ENCODE measurements at places on chromosomes 2 and 18.

GRCh38 chr2:2657121-2657962, 326.3 kb upstream of the MYT1L start:
- no peak for DNase-seq

GRCh38 chr2:223050188-223050587, 1.8 kb upstream of the KCNE4 start:
- no peak for DNase-seq

DNA sequence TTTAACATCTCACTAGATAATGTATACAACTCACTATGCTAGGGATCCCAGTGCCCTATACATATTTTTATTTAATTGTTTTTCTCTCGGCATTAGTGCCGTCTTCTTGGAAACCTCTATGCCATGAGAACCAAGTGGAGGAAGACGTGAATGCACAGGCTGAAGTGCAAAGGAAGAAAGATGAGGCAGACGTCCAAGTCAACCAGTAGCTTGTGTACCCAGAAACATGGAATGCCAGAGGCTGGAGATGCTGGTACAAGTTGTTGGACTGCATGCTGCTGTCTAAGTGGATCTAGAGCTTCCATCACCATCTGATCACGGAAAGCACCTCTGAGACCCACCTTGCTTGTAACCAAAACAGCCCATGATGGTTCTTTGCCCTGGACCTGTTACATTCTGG, 12.5 kb upstream of the GEMIN6 start:
- DNase-seq, result no peak

DNA sequence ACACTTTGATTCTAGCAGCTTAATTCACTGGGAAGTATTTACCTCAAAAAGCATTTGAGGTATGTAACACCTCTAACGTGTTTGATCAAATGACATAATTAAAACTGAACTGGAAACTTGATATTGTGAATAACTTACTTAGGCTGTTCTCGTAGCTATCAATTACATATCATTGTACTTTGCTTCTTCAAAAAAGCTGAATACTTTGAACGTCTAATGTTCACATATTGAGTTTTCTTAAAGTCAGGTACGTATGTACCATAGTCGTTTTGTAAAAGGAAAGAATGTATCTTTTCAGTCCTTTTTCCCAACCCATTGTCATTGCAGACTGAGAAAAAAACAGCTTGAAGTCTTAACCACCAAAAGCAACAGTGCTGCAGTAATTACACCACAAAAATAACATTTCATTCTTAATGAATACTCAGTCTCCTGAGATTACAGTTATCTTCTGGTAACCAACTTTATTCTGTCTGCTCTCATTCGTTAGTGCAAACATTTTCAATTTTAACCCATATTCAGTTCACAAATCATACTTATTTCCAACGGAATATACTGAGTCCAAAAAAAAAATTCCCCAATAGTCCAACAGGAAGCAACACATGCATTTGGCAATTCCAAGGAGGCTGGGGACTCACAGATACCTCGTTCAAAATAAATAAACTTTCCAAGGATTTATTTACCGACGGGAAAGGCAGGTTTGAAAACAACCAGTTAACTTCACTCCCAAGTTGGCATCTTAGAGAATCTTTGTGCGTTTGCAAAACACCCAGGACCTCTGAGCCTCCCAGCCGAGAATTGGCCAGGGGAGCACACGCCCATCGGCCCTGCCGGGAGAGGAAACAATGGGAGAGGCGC, 1.1 kb downstream of the CHN1 start:
- DNase-seq, result no peak

DNA sequence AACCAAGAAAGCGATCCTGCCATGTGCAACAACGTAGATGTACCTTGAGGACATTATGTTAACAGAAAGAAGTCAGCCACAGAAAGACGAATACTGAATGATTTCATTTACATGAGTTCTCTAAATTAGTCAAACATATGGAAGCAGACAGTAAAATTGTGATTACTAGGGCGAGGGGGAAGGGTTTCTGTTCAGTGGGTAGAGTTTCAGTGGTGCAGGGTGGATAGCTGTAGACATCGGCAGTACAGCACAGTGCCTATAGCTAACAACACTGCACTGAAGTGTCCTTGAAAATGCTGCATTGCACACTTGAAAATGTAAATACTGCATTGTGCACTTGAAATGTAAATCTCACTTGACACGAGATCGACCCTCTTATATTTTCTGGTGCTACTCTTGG, 275.3 kb downstream of the GALR1 start:
- DNase-seq, result no peak

- DNase-seq, result no peak
These were observed 73.3 kb downstream of the NAB1 start for GRCh38 chr2:190722061-190722759.

GRCh38 chr18:55406451-55406991, 181.5 kb downstream of the TCF4 start:
- DNase-seq, result no peak

DNA sequence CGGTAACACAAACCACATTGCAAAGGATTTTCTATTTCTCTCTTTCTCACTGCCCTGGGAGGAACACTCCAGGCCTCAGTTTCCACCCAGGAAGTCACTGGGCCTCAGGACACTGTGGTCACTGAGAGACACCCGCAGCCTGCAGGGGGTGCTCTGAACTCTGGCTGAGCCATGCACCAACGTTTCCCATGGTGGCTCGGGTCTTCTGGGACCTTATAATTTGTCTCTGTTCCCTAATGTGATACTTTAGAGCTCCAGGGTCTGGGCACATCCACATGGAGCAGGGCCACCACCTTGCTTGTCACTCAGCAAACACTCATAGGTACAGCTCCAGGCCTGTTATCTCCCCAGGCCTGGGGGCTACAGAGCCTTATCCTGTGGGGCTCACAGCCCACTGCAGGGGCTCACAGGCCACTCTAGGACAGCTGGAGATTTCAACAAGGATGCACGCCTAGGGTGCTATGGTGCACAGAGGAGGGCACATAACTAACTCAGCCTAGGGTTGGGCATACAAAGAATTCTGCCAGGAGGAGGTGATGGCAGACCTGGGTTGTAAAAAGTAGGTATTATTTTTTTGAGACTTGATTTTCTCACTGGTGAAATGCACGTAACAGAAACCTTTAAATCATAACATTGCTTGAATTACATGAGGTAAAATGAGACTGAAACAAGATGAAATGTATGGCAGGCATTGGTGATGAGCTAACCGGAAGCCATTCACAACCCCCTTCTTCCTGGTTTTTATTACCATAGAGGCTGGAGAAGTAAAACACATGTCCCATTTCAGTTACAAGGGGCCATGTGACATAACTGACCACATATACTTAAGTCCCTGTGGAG, 3.0 kb upstream of the HS1BP3 start:
- no peak for DNase-seq

- no peak for DNase-seq
These were observed 38.6 kb downstream of the AGFG1 start for GRCh38 chr2:227510620-227510958.

- no peak for DNase-seq
These were observed 1345.1 kb downstream of the SUCLG1 start for GRCh38 chr2:83113953-83114352.

- no peak for DNase-seq
These were observed 22.5 kb upstream of the TXNDC2 start for GRCh38 chr18:9863282-9863681.

GRCh38 chr2:230960026-230960425, 35.0 kb upstream of the GPR55 start:
- DNase-seq, result no peak

DNA sequence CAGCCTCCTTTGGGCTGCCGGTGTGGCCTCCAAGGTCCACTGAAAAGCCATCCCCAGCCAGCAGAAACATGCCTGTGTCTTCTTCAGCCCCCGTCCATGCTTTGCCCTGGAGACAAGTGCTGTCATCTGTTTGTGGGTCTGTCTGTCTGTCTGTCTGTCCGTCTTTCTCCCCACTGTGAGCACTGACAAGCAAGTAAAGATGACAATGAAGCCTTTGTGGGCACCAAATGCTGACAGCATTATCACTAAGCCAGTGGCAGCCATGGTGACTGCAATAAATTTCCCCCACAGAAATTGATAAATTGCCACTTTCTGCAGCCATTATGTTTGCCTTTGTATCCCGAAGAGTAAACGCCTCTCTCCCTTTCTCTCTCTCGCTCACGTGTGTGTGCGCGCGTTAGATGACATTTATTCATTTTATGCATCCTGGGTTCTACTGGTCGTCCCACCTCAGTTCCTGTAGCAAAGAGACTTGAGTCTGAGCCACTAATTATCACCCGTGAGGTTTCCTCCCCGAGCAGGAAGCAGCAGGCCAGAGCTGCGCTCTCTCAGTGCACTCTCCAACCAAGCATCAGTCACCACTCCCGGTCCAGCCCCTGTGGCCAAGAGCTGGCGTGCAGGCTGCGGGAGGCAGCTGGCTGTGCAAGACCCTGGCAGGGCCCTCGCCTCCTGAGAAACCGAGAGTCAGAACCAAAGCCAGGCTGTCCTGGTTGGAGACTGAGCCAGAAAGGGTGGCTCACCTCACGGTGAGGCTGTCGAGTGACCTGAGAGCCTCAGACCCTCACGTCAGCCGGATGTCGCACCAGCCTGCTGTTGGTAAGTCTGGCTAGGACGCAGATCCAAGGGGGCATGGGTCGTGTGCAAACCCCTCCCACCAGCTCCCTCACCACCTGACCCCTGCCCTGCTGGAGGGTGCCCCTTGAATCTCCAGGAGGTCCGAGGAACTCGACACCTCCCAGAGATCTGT, 6.9 kb downstream of the STEAP3 start:
- no peak for DNase-seq

DNA sequence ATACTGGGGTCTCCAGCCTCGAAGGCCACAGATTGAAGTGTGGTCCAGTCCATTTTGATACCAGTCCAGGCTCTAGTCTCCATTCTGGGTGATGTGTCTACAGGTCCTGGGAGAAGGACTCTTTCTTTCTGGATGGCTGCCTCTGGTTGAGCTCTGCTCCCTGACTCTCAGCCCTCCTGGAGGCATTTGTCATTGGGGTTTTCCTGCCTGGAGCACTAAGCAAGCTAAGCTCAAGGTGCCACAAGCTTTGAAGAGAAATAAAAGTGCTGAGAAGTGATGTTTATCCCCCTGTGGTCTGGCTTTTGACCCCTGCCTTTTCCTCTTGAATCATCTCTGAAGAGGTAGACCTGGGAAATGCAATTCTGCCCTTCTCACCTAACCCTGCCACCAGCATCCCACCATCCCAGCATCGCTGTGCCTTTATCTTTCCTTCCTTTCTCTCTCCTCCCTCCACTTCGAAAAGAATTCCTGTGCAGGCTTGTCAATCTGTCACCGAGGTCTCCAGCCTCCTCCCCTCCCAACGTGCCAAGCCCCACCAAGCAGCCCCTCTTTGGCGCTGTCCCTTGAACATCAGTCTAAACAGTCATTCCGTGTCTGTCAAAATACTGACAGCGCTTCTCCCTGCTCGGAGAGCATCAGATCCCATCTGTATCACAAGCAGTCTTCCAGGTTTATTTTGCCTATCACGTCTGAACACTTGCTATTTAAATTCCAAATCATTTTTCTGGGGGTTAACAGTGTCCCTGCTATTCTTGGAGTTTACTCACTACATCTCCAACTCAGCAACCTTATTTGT, 334.6 kb upstream of the SLC14A2 start:
- DNase-seq, result no peak

GRCh38 chr2:215396595-215397313, 39.1 kb downstream of the FN1 start:
- DNase-seq, result no peak

GRCh38 chr2:174395969-174396630, 570 bp downstream of the SCRN3 start:
- DNase-seq, result no peak

- no peak for DNase-seq
These were observed 10.7 kb upstream of the ADCY3 start for GRCh38 chr2:24930768-24931167.

- DNase-seq, result no peak
These were observed 27.5 kb downstream of the COA5 start for GRCh38 chr2:98580656-98581284.

GRCh38 chr2:102172745-102173144, 14.1 kb upstream of the IL1RL2 start:
- DNase-seq, result no peak

DNA sequence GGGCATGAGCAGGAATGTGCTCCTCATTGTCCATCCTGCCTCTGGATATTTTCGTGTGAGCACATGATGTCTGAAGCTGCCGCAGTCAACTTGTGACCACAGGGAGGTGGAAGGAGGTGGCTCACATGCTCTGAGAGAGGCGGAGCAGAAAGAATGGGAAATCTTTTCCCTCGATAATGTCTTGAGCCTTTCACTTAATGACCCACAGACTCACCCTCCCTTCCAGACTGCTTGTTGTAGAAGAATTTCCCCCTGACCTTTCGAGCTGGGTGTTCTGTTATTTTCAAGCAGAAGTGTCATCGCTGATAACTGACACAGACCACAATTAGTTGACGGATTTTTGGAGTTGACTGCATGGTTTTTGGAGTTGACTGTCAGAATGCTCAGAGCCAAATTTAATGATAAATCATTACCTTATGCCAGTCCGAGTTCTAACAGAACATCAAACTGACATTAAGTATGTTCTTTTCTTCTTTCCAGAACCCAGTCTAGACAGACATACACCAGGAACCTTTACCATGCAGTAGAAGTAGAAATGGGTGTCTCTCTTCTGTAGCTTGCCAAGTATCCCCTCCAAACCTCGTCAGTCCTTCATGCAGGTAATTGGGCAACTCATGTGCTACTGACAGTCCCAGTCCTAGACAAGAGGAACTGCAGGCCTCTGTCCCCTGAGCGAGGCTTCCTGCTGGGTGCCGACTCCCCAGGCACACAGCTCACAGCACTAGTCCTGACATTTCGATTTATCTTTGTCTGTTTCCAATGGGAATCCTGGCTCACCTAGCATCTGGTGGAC, 29.4 kb upstream of the RTTN start:
- DNase-seq, result no peak

DNA sequence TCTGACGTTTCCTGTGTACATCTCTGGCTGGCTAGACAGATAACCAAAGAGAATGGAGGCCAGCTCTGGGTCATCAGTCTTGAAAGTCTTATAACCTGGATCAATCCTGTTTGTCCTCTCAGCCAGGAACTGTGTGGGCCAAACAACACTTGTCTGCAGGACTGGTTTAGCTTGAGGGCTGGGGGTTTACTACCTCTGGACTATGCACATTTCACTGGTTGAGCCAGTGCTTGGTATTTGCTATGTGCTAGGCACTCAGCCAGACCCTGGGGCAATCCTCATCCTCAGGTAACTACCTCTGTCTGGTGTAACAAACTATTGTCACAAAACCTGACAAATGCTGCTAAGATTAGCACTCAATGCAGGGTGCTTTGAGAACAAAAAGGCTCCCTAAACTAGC, 169.7 kb downstream of the HAUS1 start:
- DNase-seq, result no peak

DNA sequence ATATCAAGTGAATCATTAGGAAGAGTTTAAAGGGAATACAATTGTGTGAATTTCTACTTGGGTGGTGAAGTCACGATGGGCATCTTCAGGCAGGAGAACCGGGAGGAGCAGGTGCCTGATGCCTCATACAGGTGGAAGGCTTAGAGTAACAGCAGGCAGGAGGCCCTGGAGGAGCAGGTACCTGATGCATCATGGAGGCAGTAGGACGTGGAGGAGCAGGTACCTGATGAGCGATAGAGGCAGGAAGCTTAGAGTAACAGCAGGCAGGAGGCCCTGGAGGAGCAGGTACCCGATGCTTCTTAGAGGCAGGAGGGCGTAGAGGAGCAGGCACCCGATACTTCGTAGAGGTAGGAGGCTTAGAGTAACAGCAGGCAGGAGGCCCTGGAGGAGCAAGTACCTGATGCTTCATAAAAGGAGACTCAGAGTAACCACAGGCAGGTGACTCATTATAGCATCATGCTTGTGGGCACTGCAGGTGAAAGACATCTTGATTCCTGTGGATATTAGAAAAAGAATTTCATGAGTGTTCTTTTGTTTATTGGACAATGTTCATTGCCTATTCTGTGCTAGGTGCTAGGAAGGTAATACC, 133.9 kb downstream of the ATP9B start:
- DNase-seq, result no peak

Data from ascending aorta (tissue), 2 donors.